ENCODE measurements at places on chromosomes 5 and 9.
A peak's percentile ranks its signal among the peaks of the same experiment; 100 is the strongest.

- DNase-seq: no peak
Observed at GRCh38 chr5:34659168-34659567, 3.0 kb downstream of the RAI14 start.

- DNase-seq: no peak
Observed at GRCh38 chr5:134581241-134581981, 51.2 kb downstream of the SAR1B start.

- DNase-seq: no peak
Observed at GRCh38 chr9:8457055-8457454, 657.5 kb upstream of the DMAC1 start.

- no peak for DNase-seq
Observed at GRCh38 chr9:127917603-127918002, 762 bp upstream of the ST6GALNAC4 start.

GRCh38 chr5:126516852-126517251 is 78.2 kb downstream of the ALDH7A1 start:
- DNase-seq: no peak

GRCh38 chr5:135546912-135547311 is 11.1 kb upstream of the NEUROG1 start:
- DNase-seq: no peak

DNA sequence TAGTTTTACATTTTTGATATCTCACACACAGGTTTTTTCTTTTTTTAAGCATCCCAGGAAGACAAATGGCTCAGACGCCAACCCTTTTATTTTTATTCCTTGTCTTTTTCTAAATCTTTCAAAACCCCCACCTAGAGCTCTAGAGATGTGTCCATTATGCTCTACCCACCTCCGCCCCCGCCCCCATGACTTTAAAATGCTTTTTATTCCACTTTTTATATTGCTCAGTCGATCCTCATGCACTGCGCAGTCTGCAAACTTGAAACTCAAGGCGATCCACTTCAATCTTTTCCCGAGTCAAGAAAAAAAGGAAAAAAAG is 411 bp upstream of the MAT2B start:
- no peak for DNase-seq

DNA sequence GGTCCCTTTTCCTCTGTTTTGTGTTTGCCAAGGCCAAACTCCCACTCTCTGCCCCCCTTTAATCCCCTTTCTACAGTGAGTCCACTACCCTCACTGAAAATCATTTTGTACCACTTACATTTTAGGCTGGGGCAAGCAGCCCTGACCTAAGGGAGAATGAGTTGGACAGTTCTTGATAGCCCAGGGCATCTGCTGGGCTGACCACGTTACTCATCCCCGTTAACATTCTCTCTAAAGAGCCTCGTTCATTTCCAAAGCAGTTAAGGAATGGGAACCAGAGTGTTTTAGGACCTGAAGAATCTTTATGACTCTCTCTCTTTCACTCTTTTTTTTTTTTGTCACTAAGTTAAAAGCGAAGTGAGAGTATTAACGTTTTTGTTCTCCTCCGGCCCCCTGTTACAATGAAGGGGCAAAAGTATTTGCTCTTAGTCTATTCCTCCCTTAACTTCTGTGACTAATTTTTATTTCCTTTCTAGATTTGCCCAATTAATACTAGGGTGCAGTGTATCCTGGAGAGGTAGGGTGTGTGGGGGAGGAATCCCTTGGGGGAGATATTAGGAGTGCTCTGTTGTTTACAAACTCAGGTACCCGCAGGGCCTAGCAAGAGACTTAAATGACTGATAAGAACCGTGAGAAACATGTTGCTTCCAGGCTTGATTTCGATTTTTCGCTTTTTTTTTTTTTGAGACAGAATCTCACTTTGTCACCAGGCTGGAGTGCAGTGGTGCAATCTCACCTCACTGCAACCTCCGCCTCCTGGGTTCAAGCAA is 14.7 kb downstream of the GM2A start:
- no peak for DNase-seq

- no peak for DNase-seq
Observed at GRCh38 chr5:175226506-175226905, 217.5 kb downstream of the DRD1 start.

DNA sequence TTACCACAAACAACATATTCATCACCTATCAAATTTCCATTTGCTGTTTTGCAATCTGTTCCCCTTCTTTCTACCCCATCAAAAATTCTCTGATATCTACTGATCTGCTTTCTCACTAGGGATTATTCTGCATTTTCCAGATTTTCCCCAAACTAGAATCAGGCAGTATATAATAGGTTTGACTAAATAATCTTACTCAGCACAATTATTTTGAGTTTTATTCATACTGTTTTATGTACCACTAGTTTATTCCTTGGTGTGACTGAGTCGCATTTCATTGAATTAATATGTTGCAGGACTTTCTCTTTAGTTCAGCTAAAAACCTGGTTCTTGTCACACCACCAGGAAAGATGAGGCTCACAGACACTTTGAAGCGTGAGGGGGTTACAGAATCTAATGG is 131.4 kb downstream of the CYLC2 start:
- no peak for DNase-seq

GRCh38 chr9:13586587-13587374 is 307.3 kb upstream of the MPDZ start:
- no peak for DNase-seq

GRCh38 chr5:29321591-29321990 is 1871.9 kb upstream of the CDH6 start:
- DNase-seq: no peak

DNA sequence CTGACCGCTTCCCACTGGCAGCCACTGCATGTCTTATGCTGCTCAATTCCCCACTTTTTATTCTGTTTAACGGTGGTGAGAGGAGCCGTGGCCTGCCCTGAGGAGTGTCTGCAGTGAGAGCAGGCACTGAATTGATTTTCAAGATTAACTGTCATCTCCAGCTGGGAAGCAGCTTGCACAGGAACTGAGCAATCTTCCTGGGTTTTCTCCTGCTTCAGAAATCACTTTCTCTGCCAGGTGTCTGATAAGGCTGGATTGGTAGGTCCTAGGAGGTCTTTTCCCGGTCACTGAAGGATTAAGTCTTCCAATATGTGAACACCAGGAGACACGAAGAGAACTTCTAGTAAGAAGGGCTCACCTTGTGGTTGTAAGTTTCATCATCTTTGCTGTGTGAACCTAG is 181.1 kb upstream of the RAD23B start:
- DNase-seq: no peak

DNA sequence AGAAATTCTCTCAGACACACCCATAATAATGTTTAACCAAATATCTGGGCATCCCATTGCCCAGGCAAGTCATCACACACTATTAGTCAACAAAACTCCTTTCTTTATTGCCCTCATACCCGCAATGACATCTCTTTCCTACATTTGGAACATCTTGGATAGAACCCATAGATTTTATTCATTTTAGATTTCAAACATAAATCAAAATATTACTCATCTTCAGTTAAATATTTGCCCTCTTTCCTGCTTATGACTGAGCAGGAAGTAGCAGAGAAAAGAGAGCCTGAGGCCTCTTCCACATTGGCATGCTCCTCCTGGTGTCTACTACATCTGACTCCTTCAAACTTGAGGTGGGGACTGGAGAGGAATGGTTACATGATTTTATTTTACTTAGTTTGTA is 592.0 kb downstream of the CHSY3 start:
- DNase-seq: no peak

DNA sequence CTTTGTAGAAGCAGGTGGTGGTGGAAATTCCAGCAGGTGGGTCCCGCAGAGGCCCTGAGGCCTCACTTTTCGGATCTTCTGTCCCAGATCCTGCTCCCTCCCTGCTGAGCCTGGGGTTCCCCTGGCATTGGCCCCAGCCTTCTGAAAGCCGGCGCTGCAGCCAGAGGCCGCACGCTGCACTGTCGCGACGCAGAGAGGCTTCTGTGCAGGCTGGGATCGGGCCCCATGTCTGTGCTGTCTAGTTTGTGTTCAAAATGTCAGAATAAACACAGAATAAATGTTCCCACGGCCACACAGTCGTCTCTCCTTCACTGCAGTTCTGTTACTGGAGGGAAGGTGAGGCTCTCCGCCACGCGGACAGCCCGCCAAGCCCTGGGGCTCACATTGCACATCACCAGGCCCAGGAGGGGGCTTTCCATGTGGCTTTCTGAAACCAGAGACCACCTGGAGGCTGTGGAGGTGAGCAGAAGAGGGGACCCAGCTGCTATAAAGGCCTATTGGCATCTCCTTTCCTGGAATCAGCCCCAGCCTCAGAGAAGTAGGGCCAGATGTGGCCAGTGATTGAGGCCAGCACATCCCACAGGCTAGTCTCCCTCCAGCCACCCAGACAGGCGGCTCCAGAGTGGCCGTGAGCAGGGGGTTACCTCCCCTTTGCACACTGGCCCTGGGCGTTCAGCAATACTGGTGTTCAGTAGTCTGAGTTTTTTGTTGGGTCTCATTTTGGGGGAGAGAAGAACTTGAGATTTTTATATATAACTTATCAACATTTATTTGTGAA is 46.5 kb downstream of the USP20 start:
- DNase-seq: no peak

DNA sequence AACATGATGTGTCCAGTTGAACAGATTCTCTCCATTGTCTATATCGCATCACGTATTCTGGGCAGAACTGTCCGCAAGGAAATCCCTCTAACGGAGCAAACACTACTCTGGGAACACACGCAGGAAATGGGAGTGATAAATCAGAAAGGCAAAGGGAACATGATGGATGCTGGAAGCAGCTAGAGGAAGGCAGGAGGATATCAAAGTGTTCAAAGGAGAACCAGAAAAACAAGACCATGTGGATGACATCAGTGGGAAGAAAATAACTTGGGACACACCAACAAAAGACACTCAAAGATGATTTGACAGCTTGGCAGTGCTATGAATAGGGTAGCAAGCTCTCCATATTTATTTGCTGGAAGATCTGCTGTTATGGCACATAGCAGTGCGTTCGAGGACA is 142.9 kb downstream of the PLK2 start:
- DNase-seq: no peak

DNA sequence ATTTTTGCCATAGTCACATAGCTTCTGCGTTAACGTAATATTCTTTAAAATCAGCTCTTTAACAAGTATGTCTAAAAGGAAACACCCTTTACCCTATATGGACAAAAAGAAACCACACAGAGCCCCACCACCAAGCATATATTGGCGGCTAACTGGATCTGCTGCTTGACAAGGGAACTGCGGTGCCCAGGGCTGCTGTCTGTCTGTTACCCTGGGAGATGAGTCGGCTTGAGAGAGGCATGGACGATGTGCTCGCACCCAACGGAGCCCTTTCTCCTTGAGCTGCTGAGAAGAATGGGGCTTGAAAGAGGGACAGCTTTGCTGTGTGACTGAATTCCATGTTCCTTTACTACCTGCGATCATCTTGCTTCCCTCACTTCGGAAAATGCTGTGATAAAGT is 158.6 kb upstream of the SHB start:
- no peak for DNase-seq

DNA sequence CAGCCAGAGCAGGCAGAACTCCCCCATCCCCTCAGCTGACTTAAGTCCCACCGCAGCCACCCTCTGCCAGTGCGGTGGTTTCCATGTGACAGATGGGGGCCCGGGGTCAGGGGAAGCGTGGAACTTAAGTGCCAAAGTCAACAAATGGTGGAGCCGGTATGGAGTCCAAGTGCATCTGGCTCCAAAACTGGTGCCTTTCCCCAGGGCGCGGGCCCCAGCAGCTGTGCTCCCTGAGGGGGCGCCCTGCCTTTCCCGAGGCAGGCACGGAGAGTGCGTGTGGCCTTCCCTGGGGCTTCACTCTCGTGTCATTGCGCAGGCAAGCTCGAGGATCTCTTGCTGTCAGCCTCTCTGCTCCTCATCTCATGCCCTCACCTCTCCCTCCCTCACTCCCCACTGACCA is 33.8 kb downstream of the SLC46A2 start:
- DNase-seq: no peak

DNA sequence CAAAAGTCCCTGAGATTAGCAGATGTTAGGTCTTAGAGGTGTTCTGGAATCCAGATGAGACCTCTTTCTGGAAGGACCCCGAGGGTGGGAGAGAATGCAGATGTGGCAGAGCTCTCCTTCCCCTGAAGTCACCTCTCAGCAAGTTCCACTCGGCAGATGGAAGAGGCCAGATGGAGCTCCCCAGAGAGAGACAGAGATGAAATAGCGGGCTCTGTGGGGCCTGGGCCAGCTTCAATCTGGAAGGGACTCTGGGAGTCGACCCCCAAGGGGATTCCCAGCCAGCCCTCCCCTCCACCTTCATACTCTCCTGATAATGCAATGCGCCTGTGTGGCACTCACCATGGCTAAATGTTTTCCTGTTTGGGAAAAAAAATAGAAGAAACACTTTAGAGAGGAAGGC is 60.2 kb downstream of the WNK2 start:
- no peak for DNase-seq

GRCh38 chr9:99137225-99137624 is 32.3 kb downstream of the TGFBR1 start:
- DNase-seq: no peak

DNA sequence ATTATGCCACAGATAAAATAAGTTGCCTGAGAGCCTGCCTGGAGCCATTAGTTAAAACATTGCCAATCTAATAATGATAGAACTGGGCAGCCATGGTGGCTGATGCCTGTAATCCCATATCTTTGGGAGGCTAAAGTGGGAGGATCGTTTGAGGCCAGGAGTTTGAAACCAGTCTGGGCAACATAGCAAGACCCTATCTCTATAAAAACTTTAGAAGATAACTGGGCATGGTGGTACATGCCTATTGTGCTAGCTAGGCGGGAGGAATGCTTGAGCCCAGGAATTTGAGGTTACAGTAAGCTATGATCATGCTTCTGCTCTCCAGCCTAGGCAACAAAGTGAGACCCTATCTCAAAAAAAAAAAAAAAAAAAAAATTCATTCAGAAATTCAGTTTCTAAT is 52.6 kb downstream of the RAI14 start:
- DNase-seq: no peak

- no peak for DNase-seq
Observed at GRCh38 chr5:61625137-61625561, 293.1 kb downstream of the ZSWIM6 start.

GRCh38 chr5:139925216-139925562 is 117.9 kb downstream of the NRG2 start:
- no peak for DNase-seq

DNA sequence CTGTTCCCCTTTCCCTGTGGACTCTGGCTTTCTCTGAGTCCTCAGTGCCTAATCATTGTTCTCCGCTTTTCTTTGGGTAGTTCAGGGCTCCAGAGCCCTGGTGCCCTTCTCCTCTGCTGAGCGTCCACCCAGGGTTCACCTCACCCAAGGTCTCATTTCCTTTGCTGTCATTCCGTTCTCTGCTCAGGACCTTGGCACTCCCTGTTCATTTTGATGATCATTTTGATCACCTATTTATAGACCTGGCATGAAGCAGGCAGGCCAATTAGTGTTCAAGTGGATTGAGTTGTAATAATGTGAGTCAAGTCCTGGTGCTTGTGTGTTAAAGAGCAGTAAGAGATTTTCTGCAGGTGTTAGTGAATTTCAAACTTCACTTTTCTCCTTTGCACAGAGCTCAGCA is 3.6 kb downstream of the TRIO start:
- DNase-seq: no peak

DNA sequence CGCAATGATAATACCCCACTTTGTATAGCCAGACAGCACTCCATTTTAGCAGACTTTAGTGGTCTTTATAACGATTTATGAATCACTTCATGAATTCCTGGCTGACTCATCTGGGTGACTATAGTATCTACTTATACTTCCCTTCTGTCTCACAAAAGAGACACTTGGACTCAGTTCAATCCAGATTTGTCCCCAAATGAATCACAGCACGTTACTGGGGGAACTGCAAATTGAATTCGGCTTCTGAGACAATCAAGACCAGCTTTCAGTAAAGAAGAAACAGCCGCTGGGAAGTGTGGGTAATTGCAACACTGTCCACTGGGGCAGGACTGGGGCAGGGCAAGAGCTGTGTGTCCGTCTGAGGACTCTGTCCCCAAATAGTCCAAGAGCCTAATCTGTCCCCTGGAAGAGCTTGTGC is 337.3 kb upstream of the RFX3 start:
- DNase-seq: peak; percentile 4
